ENCODE measurements at places on chromosomes 7 and 10.

- DNase-seq, result no peak
- no peak overlapping the region for H3K27ac ChIP-seq
- H3K4me1 ChIP-seq, result no peaks in the 10 kb centered on the region
- H3K27me3 ChIP-seq, result no peaks in the 10 kb centered on the region
Measured at GRCh38 chr10:4704034-4704545, 121.9 kb upstream of the AKR1E2 start.

DNA sequence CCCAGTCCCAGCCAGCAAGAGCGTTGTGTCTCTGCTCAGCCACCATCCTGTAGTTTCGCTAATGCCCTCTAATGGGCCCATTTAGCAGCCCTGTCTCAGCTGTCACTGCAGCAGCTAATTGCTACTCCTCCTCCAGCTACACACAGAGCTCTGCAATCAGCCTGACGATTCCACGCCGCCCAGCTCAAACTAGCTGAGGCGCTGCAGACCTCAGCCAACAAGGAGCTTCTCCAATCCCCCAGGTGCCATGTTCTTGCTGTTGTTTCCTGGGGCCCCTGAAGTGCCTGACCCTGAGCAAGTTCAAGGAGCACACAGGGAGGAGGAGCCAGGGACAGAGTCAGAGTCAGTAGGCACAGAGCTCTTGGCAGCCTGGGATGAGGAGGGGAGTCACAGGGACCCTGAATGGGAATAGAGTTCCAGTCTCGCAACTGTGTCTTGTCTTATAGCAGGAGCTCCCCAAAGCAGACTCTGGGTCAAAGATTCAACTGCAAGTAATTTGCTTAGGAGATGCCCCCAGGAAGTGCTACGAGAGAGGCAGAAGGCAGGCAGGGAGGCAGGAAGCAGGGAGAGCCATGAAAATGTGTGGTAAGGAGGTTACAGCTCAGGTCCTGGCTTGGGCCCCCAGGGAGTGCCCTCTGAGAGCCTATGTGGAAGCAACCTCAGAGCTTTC lies 135.8 kb upstream of the UNC5B start:
- no peak for DNase-seq
- H3K27ac ChIP-seq, result no peak overlapping the region
- H3K4me3 ChIP-seq, result no peak overlapping the region

- no peaks in the 10 kb centered on the region for H3K27me3 ChIP-seq
- H3K36me3 ChIP-seq, result no peaks in the 10 kb centered on the region
Measured at GRCh38 chr10:78559661-78560340, 509.0 kb upstream of the ZMIZ1 start.

GRCh38 chr7:117619681-117620080 lies 139.9 kb downstream of the CFTR start:
- H3K27ac ChIP-seq, result no peak overlapping the region
- no peaks in the 10 kb centered on the region for H3K4me1 ChIP-seq
- no peak overlapping the region for H3K4me3 ChIP-seq
- no peak for DNase-seq
- no peaks in the 10 kb centered on the region for H3K36me3 ChIP-seq

DNA sequence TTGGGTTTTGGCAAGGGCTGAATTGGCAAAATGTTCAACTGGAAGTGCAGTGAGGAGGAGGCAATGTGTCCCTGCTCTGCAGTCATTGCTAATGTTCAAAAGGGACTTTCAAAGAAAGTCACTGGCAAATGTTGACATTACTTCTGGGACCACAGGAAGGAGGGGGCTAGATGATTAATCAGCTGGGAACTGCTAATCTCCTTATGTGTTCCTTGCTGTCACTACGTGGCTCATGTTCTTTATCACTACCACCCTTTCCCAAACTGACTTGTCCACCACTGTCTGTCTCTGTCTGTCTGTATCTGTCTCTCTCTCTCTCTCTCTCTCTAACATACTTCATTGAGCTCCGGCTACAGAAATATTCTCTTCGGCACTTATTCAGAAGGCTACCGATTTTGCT lies 86.9 kb upstream of the MTPN start:
- H3K27ac ChIP-seq, result no peak overlapping the region
- H3K4me3 ChIP-seq, result no peak overlapping the region
- no peaks in the 10 kb centered on the region for H3K27me3 ChIP-seq
- no peak for DNase-seq
- no peaks in the 10 kb centered on the region for H3K4me1 ChIP-seq
- no peaks in the 10 kb centered on the region for H3K36me3 ChIP-seq
